HFFc6 (cell line): ENCODE measurements at places on chromosomes 3 and 15.
A peak's percentile ranks its signal among the peaks of the same experiment; 100 is the strongest.

- DNase-seq, result no peak
These were observed 197.1 kb downstream of the SATB1 start for GRCh38 chr3:18228060-18228459.

- peak; percentile 44 for DNase-seq
These were observed 6.8 kb upstream of the GATA2 start for GRCh38 chr3:128499724-128500275.

DNA sequence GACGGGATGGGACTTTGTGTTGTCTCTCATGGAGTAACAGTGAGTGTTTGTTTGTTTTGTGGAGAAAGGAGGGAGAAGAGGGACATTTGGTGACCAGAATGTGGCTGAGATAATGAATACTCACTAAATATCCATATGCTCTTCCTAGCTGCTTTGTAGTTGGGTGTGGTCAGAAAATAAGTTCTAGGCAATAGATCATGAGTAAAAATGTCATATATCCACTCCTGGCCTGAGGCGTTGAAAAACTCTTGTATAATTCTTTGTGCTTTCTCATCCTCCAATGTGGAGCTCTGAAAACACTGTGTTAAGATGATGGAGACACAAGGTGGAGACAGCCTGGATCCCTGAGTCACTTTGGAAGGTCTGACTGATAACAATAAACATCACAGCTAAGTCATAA is 28.0 kb upstream of the IL16 start:
- no peak for DNase-seq

- DNase-seq, result no peak
These were observed 7.4 kb upstream of the ZNF774 start for GRCh38 chr15:90344662-90345061.

DNA sequence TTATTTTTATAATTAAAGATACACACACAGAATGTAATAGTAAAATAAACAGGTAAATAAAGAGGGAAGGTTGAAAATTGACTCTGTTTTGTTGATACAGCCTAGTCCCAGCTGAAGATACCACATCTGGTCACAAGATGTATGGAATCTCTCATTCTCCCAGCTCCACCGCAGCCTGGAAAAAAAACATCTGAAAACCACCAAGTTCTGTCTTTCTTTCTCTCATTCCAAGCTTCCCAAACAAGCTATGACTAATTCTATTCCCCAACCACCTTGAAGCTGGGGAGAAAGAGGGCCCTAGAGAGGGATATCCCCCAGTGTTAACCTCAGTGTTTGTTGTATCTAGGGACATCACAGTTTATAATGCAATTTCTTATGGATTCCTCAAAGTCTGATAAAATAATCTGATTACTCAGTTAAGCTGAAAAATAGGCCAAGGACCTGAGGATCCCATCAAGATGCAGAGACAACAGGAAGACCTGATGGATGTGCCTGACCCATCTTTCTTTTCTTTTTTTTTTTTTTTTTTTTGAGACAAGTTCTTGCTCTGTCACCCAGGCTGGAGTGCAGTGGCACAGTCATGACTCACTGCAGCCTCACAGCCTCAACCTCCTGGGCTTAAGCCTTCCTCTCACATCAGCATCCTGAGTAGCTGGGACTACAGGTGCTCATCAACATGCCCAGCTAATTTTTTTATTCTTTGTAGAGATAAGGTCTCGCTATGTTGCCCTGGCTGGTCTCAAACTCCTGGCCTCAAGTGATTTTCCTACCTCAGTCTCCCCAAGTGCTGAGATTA is 38.1 kb downstream of the SRGAP3 start:
- DNase-seq, result peak; percentile 13

DNA sequence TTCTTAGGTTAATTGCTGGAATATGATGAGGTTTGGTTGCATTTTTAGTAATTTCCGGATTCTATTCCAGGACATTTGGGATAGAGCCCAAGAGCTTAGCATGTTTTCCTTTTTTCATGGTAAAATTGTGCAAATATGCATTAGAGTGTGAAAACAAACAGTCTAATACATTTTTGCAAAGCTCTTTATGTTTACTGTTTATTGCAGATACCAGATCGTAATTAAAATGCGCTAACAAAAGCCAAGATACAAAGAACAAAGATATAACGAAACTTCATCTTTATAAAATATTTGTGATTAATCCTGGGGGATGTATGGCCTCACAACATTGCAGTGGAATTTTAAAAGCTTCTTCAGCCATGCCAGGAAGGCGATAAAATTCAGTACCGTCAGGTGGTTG is 94.5 kb upstream of the TBC1D5 start:
- no peak for DNase-seq

GRCh38 chr3:51947215-51947900 is 5.2 kb downstream of the PARP3 start:
- no peak for DNase-seq

DNA sequence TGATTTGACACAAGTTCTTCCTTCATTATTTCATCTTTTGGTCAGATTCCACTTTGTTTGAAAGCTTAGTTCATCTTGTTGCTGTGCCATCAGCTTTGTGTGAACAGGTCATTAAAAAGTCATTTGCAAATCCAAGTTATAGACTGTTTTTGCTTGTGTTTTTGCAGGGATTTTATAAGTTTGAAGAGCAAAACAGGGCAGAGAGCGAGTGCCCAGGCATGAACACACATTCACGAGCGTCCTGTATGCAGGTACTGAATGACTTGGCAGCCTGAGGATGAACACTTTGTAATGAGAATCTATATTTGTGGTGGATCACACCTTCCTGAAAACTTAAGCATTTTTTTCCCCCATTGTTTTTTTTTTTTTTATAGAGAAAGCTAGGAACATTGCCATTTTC is 60.6 kb upstream of the SAMMSON start:
- DNase-seq, result no peak

DNA sequence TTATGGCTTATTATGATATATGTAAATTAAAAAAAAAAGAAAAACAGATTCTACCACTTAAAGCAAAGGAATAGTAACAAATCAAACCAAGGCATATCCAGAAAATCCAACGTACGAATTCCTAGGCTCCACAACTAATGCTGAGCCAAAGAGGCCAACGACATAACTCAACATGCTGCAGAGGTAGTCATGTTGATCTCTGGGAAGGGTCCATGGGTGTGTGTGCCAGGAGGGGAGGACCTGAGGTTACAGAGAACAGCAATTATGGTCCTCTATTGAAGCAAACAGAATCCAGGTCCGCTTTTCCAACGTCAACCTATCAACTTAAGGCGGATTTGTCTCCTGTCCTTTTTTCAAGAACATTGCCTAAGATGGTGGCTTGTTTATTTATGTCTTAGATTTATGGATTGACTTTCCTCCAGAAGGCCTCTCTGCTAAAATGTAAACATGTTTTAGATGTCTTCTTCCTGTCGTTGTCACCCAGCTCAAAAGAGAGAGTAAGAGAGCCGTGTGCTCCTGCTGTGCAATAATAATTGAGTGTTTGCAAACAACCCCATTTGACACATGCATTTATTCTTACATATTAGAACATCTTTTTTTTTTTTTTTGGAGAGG is 20.4 kb downstream of the NANOGP8 start:
- no peak for DNase-seq

- no peak for DNase-seq
These were observed 367.9 kb upstream of the GBE1 start for GRCh38 chr3:82129221-82129801.

DNA sequence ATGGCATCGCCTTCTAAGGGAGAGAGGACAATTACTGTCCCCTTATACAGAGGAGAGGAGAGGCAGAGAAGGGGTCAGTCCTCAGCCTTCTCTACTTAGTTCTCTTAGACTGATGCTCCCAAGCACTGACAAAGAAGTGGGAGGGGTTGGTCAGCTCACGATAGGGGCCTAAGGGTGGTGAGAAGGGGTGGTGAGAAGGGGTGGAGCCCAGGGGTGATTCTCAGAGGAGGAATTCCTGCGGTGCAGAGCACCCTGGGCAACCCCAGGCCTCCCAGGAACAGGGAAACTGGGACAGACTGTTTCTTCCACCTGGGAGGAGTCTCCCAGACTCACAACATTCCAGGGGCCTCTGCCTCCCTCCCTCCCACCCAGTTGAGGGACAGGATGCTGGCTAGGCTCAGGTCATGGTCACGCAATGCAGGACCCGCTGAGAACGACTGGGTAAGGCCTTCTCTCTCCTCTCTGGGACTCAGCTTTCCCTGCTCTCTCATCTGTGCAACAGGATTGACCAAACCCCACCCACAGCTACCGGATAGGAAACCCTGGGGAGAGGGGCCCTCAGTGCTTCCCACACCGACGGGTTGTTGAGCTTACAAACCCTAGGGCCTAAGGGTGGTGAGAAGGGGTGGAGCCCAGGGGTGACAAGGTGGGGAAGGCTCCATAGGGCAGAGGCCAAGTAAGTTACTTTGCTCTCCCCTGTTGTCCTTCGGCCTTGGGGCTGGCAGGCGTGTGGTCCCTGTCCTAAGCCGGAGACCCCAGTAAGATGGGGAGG is 1.5 kb downstream of the TPRA1 start:
- DNase-seq, result peak; percentile 82

DNA sequence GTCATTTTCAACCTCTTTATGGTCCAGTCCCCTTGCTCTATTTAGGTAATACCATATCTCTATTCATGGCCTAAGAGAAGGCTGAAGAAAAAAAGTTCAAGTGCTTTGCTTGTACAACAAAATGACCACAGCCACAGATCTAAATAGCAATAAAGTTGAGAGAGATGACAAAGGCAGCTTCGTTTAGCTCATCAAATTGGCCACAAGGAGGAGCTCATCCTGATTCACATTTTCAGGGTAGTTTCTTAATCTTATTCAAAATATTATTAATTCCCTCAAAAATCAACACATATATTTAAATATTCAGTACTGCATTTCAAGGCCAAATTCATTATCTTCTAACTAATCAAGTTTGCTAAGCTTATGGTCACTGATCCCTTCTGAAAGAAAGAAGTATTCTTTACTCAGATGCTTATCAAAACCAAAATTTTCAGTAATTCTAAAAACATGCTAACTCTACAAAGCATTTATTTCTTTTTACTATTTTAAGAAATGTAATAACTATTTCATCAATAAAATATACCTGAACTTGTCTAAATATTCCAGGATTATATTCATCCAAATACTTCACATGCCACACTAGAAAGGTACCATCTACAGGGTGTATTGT is 85.5 kb downstream of the DMXL2 start:
- peak; percentile 13 for DNase-seq

DNA sequence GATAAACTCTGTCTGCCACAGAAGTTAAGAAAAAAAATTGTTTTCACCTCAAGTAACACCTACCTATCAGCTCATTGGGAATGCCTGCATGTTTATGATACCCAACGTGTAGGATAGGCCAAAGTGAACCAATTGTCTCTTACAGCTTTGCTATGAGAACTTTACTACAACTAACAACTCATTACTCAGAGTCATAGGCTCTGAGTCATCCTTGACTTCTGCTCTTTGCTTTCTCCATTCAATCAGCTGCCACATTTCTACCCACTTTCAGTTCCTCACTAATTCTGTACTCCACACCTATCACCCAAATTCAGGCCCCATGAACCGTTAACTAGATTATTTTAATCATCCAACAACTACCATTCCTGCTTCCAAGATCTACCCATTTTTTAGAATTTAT is 843.9 kb downstream of the TUSC7 start:
- peak; percentile 6 for DNase-seq

DNA sequence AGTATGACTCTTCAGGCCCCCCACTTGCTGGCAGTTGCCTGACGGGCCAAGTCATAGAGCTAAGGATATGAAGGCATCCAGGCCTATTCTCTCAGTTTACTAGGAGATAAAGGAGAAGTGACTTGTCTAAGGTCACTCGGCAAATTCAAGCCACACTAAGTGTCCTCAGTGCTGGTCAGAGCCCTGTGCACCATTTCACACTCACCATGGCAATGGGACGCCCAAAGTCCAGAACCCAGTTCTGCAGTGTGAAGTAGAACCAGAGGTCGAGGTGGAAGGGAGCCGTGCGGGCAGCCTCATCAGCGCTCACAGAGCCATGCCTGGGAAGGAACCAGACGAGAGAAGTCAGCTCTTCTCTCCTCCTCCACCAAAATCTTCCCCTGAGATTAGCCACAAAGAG is 11.2 kb downstream of the CLN6 start:
- no peak for DNase-seq

DNA sequence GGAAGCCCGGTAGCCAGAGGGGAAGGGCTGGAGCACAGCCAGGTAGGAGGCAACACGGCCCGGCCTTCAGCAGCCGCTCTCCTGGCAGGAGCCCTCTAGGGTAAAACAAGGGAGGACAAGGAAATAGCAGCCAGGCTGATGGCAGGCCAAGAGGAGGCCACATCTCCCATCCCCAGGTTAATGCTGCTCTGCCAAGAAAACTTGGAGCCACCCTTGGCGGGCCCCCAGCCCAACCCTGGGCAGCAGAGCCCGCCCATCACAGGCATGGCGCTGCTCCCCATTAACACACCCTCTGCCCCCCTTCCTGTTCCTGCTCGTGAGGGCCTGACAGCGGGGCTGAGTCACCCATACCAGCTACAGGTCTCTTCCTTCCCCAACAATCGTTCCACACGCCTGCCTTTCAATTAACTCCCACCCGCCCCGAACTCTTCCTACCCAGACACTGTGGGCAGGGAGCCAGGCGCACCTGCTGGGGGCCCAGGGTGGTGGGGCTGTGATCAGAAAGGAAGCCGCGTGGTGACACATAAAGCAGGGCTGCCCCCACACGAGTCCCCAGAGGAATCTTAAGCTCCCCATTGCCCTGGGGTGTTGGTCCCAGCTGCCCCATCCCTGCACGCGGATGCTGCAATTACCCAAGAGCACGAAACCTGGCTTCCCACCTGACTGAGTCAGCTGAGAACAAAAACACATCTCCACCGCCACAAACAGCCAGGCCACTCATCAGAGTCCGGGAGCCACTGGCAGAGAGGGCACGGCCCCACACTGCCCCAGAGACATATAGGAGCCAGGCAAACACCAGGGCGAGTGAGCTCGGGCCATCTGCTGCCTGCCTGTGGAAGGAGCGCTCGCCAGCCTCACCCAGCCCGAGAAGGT is at the start of gene C15orf62:
Gene C15orf62 (plus strand): TSS at position 707 of the 873 bp plus-strand sequence. CDS start 516 bp downstream, outside the sequence.
- DNase-seq, result no peak

DNA sequence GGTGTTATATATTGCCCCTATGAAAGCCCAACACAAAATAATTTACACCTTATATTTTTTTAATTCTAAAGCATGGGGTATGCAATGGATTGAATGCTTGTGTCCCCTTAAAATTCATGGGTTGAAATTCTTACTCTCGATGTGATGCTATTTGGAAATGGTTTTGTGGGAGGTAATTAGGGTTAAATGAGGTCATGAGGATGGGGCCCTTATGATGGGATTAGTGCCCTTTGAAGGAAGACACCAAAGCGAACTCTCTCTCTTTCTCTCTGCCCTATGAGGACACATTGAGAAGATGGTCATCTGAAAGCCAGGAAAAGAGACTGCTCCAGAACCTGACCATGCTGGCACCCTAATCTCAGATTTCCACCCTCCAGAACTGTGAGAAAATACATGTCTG is 7.6 kb upstream of the SRGAP3 start:
- no peak for DNase-seq
